ENCODE measurements at places on chromosomes 4 and X.

DNA sequence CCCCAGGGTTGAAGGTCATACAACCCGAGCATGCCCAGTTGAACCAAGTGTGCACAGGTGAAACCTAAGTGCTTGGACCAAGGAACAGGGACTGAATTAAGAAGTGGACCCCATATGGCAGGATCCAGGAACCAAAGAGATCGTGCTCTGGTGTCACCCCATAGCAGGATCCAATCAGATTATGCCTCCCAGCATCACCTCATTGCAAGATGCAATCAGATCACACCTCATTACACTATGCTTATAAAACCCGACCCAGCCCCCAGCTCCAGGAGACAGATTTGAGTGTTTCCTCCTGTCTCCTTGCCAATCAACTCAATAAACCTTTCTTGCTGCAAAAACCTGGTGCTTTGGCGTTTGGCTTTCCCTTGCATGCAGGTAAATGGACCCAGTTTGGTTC lies 37.6 kb downstream of the EFHC2 start:
- no peak for DNase-seq

DNA sequence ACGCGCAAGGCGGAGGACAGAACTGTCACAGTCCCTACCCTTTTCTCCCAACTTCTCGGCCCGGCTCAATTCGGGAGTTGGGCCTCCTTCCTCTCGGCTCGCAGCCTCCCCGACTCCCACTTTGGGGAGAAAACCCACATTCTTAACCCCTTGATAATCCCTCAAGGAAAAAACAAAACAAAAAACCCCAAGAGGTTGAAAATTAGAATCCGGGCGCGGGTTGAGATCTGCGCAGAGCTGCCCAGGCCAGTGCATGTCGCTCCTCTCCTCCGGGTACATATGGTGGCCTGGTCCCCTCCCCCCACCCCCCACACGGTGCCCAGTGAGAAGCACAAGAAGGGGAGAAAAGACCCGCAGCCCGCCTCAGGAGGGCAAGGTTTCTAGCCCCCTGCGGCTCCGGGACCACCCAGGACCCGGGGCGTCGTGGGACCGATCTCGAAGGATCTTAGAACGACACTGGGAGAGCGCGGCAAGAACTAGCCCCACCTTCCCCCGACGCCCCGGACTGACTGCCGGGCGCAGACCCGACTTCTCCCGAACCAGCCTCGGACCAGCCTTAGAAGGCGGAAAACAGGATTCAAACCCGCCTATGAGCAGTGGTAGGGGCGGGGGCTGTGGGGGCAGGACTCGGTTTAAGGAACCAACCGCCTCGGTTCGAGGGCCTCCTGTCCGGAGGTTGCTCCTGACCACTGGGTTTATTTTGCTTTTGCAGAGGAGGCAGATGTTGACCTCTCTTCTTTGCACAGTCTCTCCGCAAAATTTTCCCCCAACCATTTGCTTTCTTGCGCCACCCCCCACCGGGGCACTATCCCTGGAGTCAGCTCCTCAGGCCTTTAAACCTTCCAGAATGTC lies 2.5 kb upstream of the PDGFRA start:
- DNase-seq: no peak

GRCh38 chrX:116142976-116143375 lies 27.6 kb upstream of the AGTR2 start:
- no peak for DNase-seq

DNA sequence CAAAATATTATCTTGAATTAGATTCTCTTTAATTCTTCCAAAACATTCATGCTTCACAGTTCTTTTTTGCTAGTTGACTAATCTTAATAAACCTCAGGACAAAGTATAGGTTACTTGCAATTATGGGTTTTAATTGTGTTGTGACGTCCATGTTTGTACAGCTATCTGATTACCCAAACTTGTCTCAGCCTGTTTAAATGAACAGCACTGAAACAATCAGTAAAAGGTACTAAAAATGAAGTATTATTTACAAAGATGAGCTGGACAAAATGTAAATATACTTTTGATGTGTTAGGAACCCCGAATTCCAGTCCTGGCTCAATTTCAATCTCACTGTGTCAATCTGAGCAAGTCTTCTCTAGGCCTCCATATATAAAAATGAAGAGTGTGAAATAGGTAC lies 57.4 kb upstream of the SLC6A14 start:
- no peak for DNase-seq

- no peak for DNase-seq
Observed at GRCh38 chr4:27720010-27720766, 859.5 kb downstream of the STIM2 start.

DNA sequence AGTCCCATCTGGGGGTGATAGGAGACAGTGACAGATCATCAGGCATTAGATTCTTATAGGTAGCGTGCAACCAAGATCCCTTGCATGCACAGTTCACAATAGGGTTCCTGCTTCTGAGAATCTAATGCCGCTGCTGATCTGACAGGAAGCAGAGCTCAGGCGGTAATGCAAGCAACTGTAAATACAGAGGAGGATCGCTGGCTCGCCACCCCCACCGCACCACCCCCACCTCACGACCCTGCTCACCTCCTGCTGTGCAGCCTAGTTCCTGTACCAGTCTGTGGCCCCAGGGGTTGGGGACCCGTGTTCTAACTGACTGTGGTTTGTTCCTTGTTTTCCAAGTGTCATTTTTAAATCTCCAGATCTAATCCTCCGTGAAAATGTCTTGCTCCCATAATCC lies 89.0 kb upstream of the MAPK10 start:
- DNase-seq: no peak

GRCh38 chr4:142480244-142480643 lies 365.9 kb downstream of the INPP4B start:
- DNase-seq: no peak

GRCh38 chr4:17347445-17347844 lies 164.4 kb downstream of the QDPR start:
- DNase-seq: peak; percentile 14

DNA sequence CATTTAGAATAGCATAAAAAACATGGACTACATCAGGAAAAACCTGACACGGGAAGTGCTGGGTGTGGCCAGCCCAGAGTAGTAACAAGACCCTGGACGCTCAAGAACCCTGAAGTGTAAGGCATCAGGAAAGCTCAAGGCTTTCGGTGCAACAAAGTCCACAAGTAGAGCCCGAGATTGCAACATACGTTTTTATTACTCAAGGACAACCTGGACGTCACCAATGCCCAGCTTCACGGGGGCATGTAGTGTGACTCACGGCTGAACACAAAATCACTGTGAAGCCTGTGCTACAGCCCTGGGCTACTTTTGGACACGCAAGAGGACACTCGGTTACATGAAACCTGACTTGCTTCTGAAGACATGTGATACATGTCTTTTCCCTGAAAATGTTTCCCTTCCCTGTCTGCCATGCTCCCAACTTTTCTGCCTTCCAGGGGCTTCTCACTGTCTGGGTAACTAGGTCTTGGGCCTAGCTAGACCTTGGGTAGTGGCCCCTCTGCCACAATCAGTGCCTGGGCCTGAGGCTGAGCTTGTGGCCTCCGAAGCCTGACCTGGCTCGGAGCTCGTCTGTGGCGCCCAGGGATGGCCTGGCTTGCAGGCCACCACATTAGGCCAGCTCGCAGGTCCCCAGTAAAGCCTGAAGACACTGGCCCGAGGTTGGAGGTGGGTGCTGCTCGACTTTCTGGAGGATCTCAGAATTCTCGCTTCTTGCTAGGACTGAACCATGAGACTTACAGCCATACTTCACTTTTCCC lies 9.2 kb downstream of the IRAK1 start:
- no peak for DNase-seq

- DNase-seq: no peak
Observed at GRCh38 chr4:156775813-156776212, 195.8 kb downstream of the PDGFC start.

- no peak for DNase-seq
Observed at GRCh38 chrX:866441-866990, 235.9 kb downstream of the SHOX start.

DNA sequence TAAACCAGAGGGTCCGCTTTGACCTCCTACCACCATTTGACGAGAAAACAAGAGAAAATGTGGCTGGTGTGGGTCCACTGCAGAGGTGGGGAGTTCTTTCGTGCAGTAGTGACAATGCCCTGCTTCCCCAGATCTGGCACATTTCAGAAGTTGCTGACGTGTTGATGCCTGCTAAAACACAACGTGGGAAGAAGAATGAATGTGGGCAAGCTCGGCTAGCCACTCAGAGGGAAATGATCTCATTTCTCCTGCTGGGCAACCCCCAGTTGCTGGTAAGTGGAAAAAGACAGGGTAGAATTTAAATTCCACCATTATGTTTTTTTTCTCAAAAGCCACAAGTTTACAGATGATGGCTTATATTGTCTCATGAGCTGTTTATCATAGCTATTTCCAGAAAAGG lies 77.9 kb downstream of the LUZP4 start:
- DNase-seq: no peak

DNA sequence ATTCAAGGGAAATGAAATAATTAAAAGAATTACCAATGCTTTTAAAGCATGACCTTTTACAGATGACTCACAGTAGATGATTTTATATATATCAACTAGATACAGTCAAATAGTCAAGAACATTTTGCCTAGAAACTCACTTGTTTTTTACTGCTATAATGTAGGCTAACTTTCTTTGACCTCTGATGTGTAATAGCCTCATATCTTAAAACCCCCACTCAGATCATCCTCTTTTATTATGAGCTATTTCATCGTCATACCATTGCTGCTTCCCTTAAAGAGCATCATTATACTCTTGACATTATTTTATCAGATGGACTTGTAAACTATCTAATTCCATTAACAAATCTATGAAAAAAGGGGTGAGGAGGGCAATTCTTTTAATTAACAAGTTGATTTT lies 355.9 kb upstream of the AGA start:
- no peak for DNase-seq
